ENCODE measurements at places on chromosomes 3 and 15. TPM values are rescaled to one million over a fixed set of nuclear protein-coding genes. Genes with fewer than 3 reads are reported as not detected.

GRCh38 chr3:10352146-10352911 is 31.4 kb upstream of the SEC13 start:
- no peaks in the 10 kb centered on the region for H3K27me3 ChIP-seq
- no peak overlapping the region for H3K27ac ChIP-seq
- H3K36me3 ChIP-seq: no peaks in the 10 kb centered on the region
- H3K4me3 ChIP-seq: no peak overlapping the region
- DNase-seq: no peak
- peaks cover 9% of the 10 kb centered on the region for H3K4me1 ChIP-seq

Gene MON1A
- total RNA-seq: 8.6 TPM

Gene KBTBD13
- 0.05 TPM for total RNA-seq

DNA sequence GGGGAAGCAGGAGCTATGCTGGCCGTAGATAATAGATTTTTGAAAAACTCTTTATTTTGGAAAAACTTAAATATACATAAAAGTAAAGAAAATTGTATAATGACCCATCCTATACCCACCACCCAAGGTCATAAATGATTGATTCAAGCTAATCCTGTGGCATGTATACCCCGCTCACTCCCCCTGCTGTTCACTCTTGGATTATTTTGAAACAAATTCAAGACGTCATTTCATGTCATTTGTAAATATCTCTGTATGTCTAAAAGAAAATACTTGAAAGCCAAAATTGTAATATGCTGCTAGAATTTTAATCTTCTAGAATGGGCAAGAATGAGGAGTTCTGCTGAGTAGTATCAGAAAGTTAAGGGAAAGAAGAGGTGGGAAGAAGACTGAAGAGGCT is 241.7 kb downstream of the FEZF2 start:
- peaks cover 17% of the 10 kb centered on the region for H3K4me1 ChIP-seq
- no peak for DNase-seq
- no peak overlapping the region for H3K27ac ChIP-seq
- no peak overlapping the region for H3K4me3 ChIP-seq
- H3K27me3 ChIP-seq: no peaks in the 10 kb centered on the region
- peaks cover 20% of the 10 kb centered on the region for H3K36me3 ChIP-seq

DNA sequence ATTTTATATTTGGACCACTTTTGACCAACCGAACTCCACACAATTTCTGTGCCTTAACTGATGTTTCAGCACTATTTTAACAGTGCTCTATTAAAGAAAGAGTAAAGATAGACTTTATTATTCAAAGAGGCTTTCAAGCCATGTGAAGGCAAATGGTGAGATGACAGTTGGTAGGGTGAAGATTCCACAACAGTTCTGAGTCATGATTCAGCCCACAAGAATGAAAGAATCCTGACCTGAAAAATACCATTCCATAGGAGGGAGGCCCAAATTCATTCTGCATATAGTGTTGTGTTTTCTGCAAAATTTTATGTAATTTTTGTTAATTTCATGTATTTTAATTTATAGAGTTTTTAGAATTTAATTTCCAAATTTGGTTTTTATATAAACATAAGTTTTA is 135.6 kb upstream of the STAC start:
- H3K27me3 ChIP-seq: no peaks in the 10 kb centered on the region
- H3K27ac ChIP-seq: no peak overlapping the region
- no peak overlapping the region for H3K4me3 ChIP-seq
- H3K36me3 ChIP-seq: no peaks in the 10 kb centered on the region
- peaks cover 4% of the 10 kb centered on the region for H3K4me1 ChIP-seq

Gene REC114
- not detected for total RNA-seq

Gene IL5RA
- not detected for total RNA-seq

DNA sequence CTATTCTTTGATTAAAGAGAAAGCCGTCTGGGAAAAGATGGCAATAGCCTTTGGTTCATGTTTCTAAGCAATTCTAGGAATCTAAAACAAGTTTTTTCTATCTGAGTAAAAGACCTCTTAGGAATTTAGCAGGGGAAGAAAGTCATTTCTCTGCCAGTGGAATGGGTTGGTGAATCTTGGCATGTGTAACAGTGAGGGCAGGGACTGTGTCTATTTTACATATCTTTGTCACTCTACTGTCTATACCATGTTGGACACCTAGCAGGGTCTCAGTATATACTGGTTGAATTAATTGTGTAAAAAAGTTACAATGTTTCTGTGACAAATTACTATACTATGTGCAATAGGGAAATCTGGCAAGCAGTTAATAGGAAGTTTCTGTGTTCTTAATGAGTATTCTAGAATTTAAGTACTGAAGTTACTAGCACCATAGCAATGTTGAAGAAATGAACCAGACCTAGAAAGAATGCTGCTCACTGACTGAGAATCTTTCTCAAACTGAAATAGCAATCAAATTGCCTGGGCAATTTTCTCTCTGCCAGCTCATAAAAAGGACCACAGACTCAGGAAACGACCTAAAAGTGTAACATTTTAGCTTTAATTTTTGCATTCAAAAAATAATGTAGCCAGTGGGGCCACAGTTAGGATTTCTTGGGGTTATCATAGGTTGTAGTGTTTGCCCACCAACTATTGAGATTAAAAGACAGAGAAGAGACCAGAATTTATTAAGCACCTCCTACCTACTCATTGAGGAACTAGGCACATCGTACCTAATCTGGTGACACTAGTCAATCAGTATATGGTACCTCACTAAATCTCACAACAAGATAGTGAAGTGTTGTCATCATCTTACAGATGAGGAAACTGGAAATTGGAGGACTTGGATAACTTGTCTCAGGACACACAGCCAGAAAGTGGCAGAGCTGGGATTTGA is 56.2 kb upstream of the LEKR1 start:
- no peak for DNase-seq
- no peak overlapping the region for H3K4me3 ChIP-seq
- H3K36me3 ChIP-seq: no peaks in the 10 kb centered on the region
- H3K27me3 ChIP-seq: no peaks in the 10 kb centered on the region

Gene CELSR3
- 27.9 TPM for total RNA-seq

GRCh38 chr15:28459279-28459678 is 73.5 kb downstream of the GOLGA8G start:
- 0 out of 2 replicates have a peak, but pooled peaks cover 3% of the 10 kb centered on the region for H3K4me1 ChIP-seq
- H3K27me3 ChIP-seq: peaks cover 17% of the 10 kb centered on the region
- H3K4me3 ChIP-seq: no peak overlapping the region
- no peak overlapping the region for H3K27ac ChIP-seq
- no peaks in the 10 kb centered on the region for H3K36me3 ChIP-seq

DNA sequence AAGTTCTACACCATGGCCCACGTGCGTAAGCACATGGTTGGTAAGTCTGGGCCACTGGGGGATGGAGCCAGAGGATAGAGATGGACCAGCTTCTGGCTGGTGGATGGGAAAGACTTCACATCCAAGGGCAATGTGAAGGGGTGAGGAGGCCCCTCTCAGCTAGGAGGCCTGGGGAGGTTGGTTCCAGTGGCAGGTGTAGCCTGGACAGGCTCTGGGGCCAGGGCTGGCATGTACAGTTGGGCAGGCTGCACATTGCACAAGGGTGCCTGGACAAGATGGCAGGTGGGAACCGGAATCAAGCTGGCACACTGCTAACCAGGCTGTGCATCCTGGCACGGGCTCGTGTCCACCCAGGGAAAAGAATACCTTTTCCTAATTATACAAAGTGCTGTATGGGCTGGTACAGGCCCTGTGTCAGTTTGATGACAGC is 8.1 kb downstream of the ZBTB47 start:
- no peaks in the 10 kb centered on the region for H3K36me3 ChIP-seq
- peaks cover 4% of the 10 kb centered on the region for H3K4me1 ChIP-seq
- no peaks in the 10 kb centered on the region for H3K27me3 ChIP-seq
- H3K4me3 ChIP-seq: no peak overlapping the region

DNA sequence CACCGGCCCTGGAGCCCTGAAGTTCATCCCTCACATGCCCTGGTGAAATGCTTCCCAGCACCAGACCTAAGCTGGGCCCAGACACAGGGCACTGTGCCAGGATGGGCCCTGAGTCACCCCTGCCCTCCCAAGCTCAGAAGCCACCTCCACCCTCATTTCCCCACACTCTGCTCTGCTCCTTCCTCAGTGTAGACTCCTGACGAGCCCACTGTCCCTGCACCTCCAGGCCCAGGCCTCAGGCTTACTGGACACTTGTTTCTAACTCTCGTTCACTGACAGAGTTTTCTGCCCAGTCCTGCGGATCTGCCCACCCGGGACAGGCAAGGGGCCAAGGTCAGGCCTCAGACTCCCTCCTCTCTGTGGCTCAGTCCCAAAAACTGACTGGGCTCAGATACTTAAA is 112.6 kb upstream of the RNF7 start:
- no peaks in the 10 kb centered on the region for H3K27me3 ChIP-seq
- H3K36me3 ChIP-seq: peaks cover 18% of the 10 kb centered on the region
- DNase-seq: no peak
- peaks cover 5% of the 10 kb centered on the region for H3K4me1 ChIP-seq
- no peak overlapping the region for H3K4me3 ChIP-seq

Gene CLDN16
- total RNA-seq: not detected

Gene RAB7A
- total RNA-seq: 184 TPM

Gene NME9
- not detected for total RNA-seq

Gene ANKUB1
- not detected for total RNA-seq

GRCh38 chr3:124881976-124882697 is 5.0 kb downstream of the ITGB5 start:
- H3K36me3 ChIP-seq: peaks cover 12% of the 10 kb centered on the region
- H3K4me3 ChIP-seq: peak overlapping the region; percentile 41
- peaks cover 67% of the 10 kb centered on the region for H3K4me1 ChIP-seq
- no peak for DNase-seq
- H3K27ac ChIP-seq: peak overlapping the region; percentile 96

GRCh38 chr3:63910001-63910400 is 2.2 kb downstream of the SCAANT1 start:
- H3K27me3 ChIP-seq: peaks cover 3% of the 10 kb centered on the region
- no peak overlapping the region for H3K27ac ChIP-seq
- peak overlapping the region; percentile 12 for H3K4me3 ChIP-seq
- no peaks in the 10 kb centered on the region for H3K36me3 ChIP-seq

- H3K4me3 ChIP-seq: no peak overlapping the region
- no peak for DNase-seq
- no peaks in the 10 kb centered on the region for H3K4me1 ChIP-seq
- H3K27ac ChIP-seq: no peak overlapping the region
- no peaks in the 10 kb centered on the region for H3K27me3 ChIP-seq
These were observed 61.5 kb downstream of the CGGBP1 start for GRCh38 chr3:87997298-87997697.

DNA sequence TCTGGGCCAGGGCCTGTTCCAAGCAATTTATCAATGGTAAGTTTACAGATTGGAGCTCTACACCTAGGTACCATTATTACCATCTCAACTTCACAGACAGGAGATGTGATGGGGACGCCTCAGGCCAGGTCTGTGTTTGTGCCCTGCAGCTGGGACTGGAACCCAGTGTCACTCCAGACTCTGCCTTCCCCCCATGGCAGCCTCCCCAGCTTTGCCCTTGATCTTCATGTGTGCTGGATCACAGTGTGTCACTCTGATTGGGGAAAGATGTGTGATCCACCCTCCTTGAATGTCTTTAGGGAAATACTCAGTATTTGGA is 59.6 kb downstream of the MGLL start:
- H3K4me3 ChIP-seq: no peak overlapping the region
- no peak overlapping the region for H3K27ac ChIP-seq
- no peaks in the 10 kb centered on the region for H3K36me3 ChIP-seq
- peaks cover 2% of the 10 kb centered on the region for H3K4me1 ChIP-seq
- no peak for DNase-seq

GRCh38 chr3:164486150-164486549 is 592.1 kb downstream of the SI start:
- no peaks in the 10 kb centered on the region for H3K4me1 ChIP-seq
- no peak overlapping the region for H3K27ac ChIP-seq
- H3K27me3 ChIP-seq: no peaks in the 10 kb centered on the region
- H3K4me3 ChIP-seq: no peak overlapping the region
- no peaks in the 10 kb centered on the region for H3K36me3 ChIP-seq
- no peak for DNase-seq

- no peak overlapping the region for H3K4me3 ChIP-seq
- H3K27me3 ChIP-seq: no peaks in the 10 kb centered on the region
- peaks cover 11% of the 10 kb centered on the region for H3K36me3 ChIP-seq
These were observed 19.8 kb downstream of the RARRES1 start for GRCh38 chr3:158712443-158712842.

Gene ACVR2B
- 117 TPM for total RNA-seq

Gene TAMM41
- 23.0 TPM for total RNA-seq

- no peak overlapping the region for H3K4me3 ChIP-seq
- H3K36me3 ChIP-seq: peaks cover 48% of the 10 kb centered on the region
- no peak overlapping the region for H3K27ac ChIP-seq
- no peak for DNase-seq
These were observed 6.1 kb downstream of the ATG3 start for GRCh38 chr3:112555535-112556170.

- no peak for DNase-seq
- H3K27me3 ChIP-seq: no peaks in the 10 kb centered on the region
- no peak overlapping the region for H3K4me3 ChIP-seq
- H3K36me3 ChIP-seq: peaks cover 9% of the 10 kb centered on the region
- H3K4me1 ChIP-seq: peaks cover 40% of the 10 kb centered on the region
- peak overlapping the region; percentile 35 for H3K27ac ChIP-seq
These were observed 60.8 kb downstream of the PLOD2 start for GRCh38 chr3:146100180-146100579.

GRCh38 chr3:34256021-34256420 is 457.6 kb downstream of the PDCD6IP start:
- H3K27ac ChIP-seq: no peak overlapping the region
- H3K36me3 ChIP-seq: no peaks in the 10 kb centered on the region
- DNase-seq: no peak
- peaks cover 57% of the 10 kb centered on the region for H3K4me1 ChIP-seq

Gene TLR9
- not detected for total RNA-seq

GRCh38 chr3:65936908-65937638 is 101.6 kb downstream of the MAGI1 start:
- peaks cover 9% of the 10 kb centered on the region for H3K36me3 ChIP-seq
- no peak for DNase-seq
- H3K4me1 ChIP-seq: peaks cover 47% of the 10 kb centered on the region
- no peaks in the 10 kb centered on the region for H3K27me3 ChIP-seq
- no peak overlapping the region for H3K4me3 ChIP-seq
- 0 out of 2 replicates have a peak overlapping the region, but pooled peaks have one; percentile 30 for H3K27ac ChIP-seq

- no peak for DNase-seq
- 0 out of 2 replicates have a peak, but pooled peaks cover 4% of the 10 kb centered on the region for H3K36me3 ChIP-seq
- H3K27ac ChIP-seq: no peak overlapping the region
- no peaks in the 10 kb centered on the region for H3K27me3 ChIP-seq
- no peaks in the 10 kb centered on the region for H3K4me1 ChIP-seq
These were observed 10.0 kb downstream of the TRPM1 start for GRCh38 chr15:31091481-31091880.

DNA sequence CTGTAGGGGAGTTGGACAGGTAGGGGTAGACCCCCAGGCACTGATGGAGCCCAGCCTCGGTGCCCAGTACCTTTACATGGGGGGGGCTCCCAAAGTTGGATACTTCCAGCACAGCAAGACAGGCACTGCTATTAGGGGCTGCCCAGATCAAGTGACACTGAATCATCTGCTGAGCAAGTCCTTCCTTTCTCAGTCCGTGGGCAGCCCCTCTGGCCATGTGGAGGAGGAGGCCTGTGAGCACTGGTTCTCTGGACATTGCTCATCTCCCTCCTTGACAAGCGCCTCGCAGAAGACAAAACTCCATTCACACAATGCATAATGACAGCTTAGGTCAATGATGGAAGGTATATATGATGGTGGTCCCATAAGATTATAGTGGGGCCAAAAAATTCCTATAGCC is 35.7 kb downstream of the EEFSEC start:
- no peak overlapping the region for H3K27ac ChIP-seq
- H3K4me3 ChIP-seq: no peak overlapping the region
- peaks cover 12% of the 10 kb centered on the region for H3K4me1 ChIP-seq
- H3K27me3 ChIP-seq: no peaks in the 10 kb centered on the region
- no peaks in the 10 kb centered on the region for H3K36me3 ChIP-seq

Gene GOLGA6B
- total RNA-seq: 1.9 TPM

Data from WTC11 (cell line).